NCI-H2081 (cell line): ENCODE measurements at places on chromosomes 11 and 22.

- no peak for DNase-seq
Observed at GRCh38 chr11:123698546-123699127, 42.8 kb downstream of the ZNF202 start.

GRCh38 chr11:85844439-85845123, 10.6 kb upstream of the CCDC83 start:
- DNase-seq = no peak

GRCh38 chr11:1719781-1720180, 22.8 kb downstream of the KRTAP5-6 start:
- DNase-seq = no peak

GRCh38 chr11:2567026-2567671, 122.3 kb downstream of the KCNQ1 start:
- DNase-seq = no peak

GRCh38 chr11:35389897-35390465, 29.4 kb downstream of the SLC1A2 start:
- no peak for DNase-seq

- no peak for DNase-seq
Observed at GRCh38 chr11:8720352-8720751, 37.8 kb downstream of the RPL27A start.

- DNase-seq = no peak
Observed at GRCh38 chr11:93089474-93090102, 108.2 kb downstream of the SLC36A4 start.

GRCh38 chr11:45751430-45751829, 53.5 kb upstream of the SLC35C1 start:
- DNase-seq = no peak

DNA sequence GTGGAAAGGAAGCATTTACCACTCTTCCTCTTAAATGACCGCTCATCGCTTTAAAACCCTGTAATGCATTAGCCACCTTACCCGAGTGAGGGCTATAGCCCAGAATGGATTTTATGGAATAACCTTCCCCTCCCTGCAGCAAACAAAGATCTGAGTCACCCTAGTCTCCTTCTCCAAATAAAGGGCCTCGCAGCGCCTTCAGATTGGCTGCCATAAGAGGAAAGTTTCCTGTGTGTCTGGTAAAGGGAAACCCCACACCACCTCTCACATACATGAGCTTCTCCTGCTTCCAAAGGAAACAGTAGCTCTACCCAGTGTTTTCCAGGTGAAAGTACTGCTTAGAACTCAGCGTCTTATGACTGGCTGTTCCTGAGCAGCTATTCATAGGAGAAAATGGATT, 47.8 kb downstream of the PPP2R1B start:
- DNase-seq = no peak

DNA sequence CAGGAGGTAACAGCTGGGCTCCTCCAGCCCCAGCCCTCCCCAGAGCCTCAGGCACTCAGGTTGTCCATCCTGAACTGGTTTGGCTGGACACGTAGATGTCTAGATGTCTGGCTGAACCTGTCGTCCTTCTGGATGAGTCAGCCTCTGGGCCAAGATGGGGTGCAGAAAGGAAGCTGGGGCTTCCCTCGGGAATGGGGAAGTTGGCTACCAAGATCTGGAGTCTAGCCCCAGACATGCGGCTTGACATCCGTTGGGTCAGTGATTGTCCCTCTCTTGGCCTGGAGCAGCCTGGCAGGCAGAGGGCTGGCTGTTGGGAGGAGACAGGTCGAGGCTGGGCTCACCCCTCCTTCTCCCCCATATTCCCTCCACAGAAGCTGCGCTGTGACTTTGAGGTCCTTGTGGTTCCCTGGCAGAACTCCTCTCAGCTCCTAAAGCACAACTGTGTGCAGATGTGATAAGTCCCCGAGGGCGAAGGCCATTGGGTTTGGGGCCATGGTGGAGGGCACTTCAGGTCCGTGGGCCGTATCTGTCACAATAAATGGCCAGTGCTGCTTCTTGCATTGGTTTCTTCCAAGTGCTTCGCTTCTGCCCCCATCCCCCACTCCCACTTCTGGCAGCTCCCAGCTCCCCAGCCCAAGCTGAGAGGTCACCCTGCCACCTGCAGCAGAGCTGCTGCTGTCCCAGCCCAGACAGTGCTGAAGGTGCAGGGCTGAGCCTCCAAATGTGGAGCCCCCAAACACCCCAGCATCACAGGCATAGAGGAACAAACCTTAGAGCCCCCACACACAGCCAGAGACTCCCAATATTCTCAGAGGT, 1.3 kb downstream of the CST6 start:
- no peak for DNase-seq

DNA sequence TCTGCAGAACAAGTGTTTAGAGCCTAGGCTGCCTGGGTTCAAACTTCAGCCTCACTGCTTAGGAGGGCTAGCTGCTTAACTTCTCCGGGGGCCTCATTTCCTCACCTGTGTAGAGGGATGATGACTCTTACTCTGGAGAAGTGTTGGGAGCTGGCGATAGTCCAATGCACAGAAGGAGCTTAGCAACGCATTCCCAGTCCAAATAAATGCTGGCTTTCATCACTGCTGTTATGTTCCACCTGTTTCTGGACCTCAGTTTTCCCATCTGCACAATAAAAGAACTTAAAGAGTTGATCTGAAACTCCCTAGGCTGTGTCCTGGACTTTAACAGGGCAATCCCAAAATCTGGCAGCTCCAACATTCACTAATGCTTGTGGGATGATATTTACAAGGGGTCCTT, 337.8 kb downstream of the MIAT start:
- DNase-seq = peak; percentile 35

DNA sequence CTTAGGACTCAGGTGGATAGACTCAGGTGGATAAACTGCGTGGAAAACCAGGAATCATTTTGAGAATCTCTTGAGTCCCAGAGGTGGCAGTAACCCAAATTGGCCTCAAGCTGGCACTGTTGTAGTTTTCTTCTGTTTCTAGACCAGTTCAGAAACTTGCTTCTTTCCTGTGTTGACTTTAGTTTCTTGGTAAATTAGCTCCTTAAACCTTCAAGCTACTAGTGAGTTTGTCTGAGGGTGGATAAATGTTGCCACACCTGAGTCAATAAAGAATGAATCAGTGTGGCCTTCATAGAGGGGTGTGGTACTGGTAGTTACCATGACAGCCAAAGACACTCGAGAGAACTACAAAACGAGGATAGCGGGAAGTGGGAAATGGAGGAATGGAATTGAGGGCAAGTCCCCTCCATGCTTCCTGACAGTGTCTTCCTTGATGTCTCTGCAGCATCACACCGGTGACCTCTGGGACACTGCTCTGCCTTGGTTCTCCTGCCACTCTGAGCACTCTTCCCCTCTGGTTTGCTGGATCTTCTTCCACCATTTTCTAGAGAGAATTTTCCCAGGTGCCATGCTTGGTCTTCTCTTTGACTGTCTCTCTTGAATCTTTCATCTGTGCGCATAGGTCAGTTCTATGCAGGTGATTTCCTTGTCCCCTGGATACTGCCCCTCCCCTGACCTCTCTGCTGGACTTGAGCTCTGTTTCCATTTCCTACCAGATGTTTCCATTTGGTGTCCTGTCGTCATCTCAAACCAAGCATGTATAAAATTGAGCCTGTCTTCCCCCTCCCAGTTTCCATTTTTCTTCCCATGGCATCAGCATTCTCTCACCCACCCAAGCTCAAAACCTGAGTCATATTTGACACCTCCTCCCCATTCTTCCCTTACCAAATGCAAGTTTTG, 7.2 kb downstream of the POLD4 start:
- no peak for DNase-seq

- no peak for DNase-seq
Observed at GRCh38 chr11:61800331-61801281, 7.9 kb downstream of the FEN1 start.

DNA sequence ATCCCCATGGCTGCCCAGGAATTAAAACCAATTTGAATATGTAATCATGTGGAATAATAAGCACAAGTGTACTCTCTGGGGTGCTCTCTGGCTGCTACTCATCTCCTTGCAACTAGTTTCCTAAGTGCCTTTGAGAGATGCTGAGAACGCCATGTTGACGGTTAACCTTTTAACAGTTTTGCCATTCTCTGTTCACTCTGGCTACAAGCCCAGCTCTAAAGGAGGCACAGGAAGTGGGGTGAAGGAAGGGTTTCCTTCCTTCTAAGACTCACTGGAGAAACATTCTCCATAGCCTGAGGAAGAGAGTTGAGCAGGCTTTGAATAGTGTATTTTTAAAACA, 122.0 kb upstream of the ZC3H12C start:
- no peak for DNase-seq
